H4 (cell line): ENCODE measurements at places on chromosomes 1 and 21. TPM values are rescaled to one million over a fixed set of nuclear protein-coding genes. Genes with fewer than 3 reads are reported as not detected.
A peak's percentile ranks its signal among the peaks of the same experiment; 100 is the strongest.

GRCh38 chr1:43936431-43937151 lies 3.0 kb downstream of the ARTN start:
- no peak for DNase-seq

DNA sequence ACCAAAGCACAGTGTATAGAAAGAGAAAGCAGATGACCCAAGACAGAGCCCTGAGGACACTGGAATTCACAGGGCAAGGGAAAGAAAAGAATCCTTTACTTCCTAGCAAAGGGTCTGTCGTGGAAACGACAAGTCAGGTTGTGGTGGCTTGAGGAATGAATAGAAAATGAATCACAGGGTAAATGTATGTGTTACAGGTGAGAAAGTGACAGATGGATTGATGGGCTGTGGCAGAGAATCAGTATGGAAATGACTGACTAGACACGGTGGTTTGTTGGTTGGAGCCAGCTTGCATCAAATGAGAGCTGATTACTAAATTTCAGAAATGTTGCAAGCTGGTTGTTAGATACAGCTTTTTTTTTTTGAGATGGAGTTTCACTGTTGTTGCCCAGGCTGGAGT lies 46.9 kb downstream of the PTP4A2 start:
- DNase-seq = no peak

GRCh38 chr1:42992054-42992571 lies 33.4 kb upstream of the SLC2A1 start:
- DNase-seq = no peak

Gene FCGR3A
- total RNA-seq = not detected in 2 replicates

- DNase-seq = no peak
These were observed 9.5 kb upstream of the GPR153 start for GRCh38 chr1:6270401-6270800.

GRCh38 chr1:184069675-184070074 lies 18.1 kb downstream of the TSEN15 start:
- no peak for DNase-seq

DNA sequence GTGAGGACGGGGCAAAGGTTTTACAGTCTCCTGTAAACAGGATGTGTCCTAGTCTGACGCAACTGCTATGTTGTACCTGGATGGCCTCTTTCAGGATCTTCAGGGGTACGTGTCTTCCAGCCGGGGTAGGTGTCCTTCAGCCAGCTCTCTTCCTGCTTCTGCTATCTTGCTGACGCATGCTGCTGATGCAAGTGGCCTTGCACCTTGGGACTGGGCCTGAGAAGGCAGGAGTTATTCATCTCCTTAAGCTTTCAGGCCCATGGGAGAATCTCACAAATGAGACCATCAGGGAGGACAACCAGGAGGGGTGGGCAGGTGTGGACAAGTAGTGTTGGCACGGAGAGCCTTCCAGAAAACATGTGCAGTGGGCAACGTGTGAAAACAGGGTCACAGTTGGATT lies 7.9 kb upstream of the SPRR1B start:
- DNase-seq = no peak

DNA sequence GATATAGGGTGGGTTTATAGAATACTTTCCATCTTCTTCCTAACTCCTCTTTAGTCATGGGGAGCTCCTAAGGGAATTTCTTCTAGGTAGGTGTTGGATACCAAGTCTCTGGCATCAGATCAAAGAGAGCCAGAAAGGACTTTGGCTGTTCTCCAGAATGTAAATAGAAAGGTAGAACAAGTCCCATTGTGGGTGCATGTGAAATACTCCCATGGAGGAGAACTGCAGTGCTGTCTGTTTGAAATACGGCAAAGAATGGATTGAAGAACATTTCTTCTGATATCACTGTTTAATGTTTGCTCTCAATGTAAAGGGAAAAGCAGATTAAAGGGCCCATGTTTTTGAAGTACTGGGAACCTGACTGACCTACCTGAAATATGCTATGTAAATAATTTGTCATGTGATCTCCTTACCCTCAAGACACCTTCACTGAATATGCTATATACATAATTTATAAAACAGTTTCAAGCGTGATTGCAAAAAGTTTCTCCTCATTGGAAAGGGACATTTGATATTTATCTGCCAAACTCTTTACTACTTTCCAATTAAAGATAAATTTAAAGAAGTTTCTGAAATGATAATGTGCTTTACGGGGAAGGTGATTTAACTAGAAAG lies 65.9 kb downstream of the LAMC1 start:
- DNase-seq = no peak

GRCh38 chr1:116382857-116383483 lies 9.9 kb downstream of the ATP1A1 start:
- no peak for DNase-seq

Gene MARK1
- total RNA-seq = 3.8 and 4.0 TPM in 2 replicates

GRCh38 chr1:42319128-42319851 lies 15.7 kb downstream of the FOXJ3 start:
- DNase-seq = no peak

Gene OR10J5
- not detected in 2 replicates for total RNA-seq

DNA sequence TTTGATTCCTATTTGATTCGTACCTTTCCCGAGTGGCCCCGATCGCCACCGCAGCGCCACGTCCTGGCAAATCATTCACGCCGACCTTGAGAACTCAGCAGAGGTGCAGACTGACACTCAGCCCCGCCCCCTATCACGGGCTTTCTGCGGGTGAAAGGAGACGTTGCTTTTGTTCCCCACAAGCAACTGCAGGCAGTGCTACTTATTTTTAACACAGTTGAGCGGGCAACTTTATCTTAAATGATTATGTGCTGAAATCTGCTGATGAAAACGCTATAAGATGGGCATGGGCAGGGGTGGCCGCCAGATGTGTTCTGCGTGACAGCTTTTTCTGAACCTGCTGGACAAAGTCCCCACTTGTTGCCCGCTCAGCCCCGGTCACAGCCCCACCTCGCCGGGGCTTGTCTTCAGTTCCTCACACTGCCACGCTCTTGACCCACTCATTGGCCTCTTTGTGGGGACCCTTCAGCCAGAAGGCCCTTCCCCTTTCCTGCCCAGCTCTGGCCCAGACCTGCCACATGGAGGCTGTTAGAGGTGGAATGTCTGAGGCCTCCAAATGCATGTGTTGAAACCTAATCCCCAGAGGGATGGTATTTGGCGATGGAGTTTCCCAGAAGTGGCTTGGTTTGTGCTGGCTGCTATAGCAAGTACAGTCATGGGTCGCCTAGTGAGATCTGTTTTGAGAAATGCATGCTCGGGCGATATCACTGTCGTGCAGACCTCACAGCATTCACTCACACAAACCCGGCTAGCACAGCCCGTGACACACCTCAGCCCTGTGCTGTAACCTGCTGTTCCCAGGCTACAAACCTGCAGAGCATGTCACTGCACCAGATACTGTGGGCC lies 15.7 kb upstream of the PDXK start:
- no peak for DNase-seq

GRCh38 chr1:196466654-196467053 lies 141.6 kb downstream of the KCNT2 start:
- peak; percentile 80 for DNase-seq

DNA sequence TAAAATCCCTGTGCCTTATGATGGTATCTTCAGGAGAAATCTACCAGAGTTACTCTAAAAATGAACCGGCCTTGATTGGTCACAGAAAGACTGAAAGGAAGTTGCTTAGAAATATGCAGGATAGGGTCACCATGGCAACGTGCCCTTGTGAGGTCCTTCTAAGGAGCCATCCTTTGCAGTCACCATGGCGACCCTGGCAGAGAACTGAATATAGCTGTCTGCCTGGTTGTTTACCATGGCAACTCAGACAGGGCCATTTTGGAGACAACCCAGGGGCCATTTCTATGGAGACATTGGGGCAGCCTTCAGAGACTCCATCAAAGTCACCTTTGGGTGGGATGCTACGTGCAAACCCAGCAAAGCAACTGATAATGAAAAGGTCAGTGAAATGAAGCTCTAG lies 43.0 kb downstream of the SNX7 start:
- DNase-seq = no peak

- DNase-seq = no peak
These were observed 105.6 kb downstream of the ERG start for GRCh38 chr21:38392661-38393060.

Gene GPR25
- total RNA-seq = not detected in 2 replicates

DNA sequence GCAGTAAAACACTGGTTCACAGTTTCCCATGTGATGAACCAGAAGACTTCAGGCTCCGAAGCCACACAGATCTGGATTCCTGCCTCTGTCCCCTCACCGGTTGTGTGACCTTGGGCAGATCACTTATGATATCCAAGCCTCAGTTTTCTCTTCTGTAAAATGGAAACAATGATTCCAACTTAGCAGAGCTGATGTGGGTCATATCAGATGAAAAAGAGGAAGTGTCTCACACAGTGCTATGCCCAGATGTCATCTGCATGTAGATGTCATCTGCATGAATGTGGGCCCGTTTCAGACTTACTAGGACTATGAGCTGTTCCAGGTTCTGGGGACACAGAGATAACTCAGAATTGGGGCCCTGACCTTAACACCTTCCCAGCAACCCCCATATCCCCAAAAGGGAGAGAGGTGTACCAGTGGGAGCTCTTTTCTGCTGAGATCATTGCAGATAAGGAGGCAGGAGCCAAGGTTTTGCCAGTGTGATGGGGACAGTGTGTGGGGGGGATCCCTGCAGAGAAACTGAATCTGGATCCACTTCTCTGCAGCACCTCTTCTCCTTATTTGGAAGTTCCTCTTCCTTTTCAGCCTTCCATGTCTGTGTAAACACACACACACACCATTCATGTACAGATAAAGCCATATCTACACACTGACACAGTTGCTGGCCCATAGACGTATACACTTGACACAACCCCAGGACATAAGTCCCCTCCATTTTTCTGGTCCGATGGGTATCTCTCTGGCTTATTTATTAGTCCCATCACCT lies 5.0 kb upstream of the ADGRB2 start:
- DNase-seq = no peak

DNA sequence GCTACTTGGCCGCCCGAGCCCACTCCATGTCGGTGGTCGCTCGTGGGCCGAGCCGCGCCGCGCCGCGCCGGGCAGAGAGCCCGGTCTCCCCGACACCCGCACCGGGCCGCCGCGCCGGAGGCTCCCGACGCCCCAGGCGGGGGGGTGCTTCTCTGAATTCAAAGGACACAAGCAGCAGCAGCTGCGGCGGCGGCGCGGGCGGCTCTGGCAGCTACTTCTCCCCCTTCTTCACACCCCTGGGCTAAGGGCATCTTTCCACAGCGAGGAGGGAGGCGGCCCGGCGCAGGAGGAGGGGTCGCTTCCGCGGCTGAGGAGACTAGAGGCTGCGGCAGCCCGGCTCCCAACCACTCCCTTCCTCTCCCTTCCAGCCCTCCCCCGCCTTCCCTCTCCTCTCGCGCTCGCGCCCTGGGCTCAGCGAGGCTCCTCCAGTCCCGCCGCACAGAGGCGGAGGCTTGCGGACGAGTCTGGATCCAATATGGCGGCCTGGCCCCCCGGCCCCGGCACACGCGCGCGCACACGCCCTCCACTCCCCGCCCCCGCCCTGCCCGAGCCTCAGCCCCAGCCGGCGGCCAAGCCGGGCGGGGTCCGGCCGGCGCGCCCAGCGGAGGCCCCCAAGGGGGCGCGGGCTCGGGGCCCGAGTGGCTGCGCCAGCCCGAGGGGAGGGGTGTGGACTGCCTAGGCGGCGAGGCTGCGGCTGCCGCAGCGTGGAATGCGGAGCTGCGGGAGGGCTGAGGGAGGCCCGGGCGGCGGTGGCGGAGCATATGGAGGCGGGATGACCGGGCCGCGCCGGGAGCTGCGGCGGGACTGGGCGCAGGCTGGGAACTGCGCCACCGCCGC lies at the start of gene CDC42BPA:
CDC42BPA (minus strand) TSS at position 477 of the 837 bp plus-strand sequence. CDS start 1,310 bp downstream, outside the sequence.
- DNase-seq = peak; percentile 84

GRCh38 chr1:206856674-206857464 lies 8.6 kb upstream of the IL20 start:
- DNase-seq = no peak

Gene SYT2
- total RNA-seq = 0.35 and 0.55 TPM in 2 replicates

GRCh38 chr1:218332416-218332815 lies 12.7 kb upstream of the TGFB2 start:
- no peak for DNase-seq

Gene C1QA
- total RNA-seq = not detected in 2 replicates

Gene PROK1
- not detected in 2 replicates for total RNA-seq

DNA sequence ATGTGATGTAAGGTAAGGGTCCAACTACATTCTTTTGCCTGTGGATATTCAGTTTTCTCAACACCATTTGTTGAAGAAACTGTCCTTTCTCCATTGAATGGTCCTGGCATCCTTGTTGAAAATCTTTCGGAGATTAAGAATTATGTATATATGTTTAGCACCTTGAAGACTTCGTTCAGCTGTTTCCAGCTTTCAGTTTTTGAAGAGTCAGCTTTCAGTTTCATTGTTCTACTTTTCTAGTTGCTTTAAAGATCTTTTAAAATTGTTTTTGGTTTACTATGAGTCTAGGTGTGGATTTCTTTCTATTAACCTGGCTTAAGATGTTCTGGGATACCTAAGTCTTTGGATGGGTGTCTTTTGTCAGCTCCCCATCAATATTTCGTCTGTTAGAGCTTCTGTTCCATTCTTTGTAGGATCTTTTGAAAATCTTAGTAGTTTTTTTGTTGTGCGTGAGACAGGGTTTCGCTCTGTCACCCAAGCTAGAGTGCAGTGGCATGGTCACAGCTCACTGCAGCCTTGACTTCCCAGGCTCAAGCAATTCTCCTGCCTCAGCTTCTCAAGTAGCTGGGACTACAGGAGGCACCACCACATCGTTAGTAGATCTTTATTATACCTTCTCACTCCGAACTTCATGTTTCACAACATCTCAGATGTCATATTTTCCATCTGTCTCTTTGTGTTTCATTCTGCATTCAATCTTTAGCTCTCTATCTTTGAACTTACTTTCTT lies 353.5 kb upstream of the B3GALT2 start:
- no peak for DNase-seq

Gene ZNF670
- 7.0 and 10.8 TPM in 2 replicates for total RNA-seq

DNA sequence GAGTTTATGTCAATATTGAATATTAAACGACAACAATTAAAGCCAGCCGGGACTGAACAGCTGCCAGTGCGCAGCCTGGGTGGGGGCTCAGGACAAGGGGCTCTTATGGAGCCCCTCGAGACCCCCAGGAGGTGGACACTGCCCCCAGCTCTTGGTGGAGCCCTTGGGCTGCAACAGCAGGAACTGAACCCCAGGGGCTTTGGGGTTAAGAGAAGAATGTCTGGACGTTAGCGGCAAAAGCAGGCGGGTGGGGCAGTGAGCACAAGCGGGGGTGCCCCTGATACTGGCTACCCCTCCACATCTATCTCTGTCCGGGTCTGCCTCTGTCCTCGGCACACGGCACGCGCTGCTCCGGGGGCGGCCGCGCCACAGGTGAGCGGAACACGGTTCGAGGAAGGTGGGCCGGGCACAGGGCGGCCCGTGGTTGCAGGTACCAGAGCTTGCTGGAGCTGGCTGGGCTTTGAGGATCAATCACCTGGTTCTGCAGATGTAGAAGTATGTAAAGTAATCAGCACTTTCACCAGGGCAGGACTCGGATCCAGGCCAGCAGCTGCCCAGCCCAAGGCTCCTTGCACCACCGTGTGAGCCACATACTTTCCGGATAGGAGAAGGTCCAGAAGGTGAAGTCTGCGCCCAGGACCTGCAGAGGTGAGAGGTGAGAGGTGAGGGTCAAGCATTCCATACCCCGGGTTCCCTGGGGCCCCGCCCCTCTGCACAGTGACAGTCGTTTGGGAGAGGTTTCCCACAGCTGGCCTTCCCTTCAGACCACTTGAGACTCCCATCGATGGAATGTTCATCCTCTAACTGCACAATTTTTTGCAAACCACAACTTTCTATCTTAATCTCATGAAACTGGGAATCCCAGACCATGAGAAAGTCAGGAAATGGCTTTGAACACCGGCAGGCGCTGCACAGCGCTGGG lies 12.4 kb upstream of the POFUT2 start:
- no peak for DNase-seq

Gene FAM72B
- total RNA-seq = 4.5 and 11.2 TPM in 2 replicates
